ENCODE measurements at places on chromosomes 7 and 10. TPM values are rescaled to one million over a fixed set of nuclear protein-coding genes. Genes with fewer than 3 reads are reported as not detected.

GRCh38 chr7:122944682-122945303 is 50.7 kb downstream of the TAS2R16 start:
- DNase-seq = no peak

GRCh38 chr10:33422471-33423153 is 88.1 kb upstream of the NRP1 start:
- no peak for DNase-seq

The EN2 gene
- 0.33 TPM for total RNA-seq

DNA sequence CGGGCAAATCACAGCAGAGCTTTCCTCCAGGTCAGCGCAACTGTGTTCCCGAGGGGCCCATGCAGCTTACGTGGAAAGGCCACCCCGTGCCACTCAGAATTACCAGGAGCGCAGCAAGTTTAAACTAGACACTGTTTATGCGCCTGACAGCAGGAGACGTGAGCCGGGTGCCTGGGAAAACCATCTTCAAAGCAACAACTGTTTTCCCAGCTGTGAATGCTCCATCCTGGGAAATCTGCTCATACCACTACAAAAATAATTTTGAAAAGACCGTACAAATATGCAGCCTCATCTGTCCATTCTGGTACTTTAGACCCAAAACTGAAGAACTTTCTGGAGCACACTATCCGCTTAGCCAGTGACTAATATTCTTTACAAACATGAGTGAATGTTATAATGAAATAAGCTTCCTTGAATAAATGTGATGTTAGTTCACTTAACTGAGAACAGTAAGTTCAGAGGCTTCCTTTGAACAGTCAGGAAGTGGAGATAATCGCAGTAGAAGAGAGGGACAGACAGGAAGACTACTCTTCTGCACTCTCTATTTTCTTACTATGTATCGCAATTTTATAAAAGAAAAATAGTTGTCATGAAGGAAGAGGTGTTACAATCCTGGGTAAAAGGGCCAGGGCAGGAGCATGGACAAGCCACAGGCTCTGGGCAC is 16.7 kb downstream of the GPER1 start:
- DNase-seq = no peak

The MAD1L1 gene
- total RNA-seq = 28.8 TPM

- no peak for DNase-seq
Measured at GRCh38 chr10:110267276-110267675, 37.4 kb downstream of the SMNDC1 start.

DNA sequence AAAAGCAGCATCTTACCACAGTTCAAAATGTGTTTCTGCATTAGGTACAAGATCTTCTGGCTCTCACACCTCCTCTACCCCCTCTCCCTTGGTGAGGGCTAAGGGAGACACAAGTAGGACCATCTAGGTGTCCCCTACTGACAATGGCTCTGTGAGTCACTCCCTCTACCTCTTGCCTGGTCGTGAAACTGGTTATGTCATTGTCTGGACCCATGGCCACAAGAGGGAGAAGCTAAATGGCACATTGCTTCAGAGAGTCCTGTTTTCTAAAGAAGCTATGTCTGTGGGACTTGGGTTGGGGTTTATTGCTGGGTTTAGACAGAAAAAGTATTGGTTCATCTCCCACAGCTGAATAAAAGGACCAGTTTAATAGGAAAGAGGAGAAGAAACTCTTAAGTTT is 4.0 kb upstream of the PLXNA4 start:
- DNase-seq = no peak

- DNase-seq = no peak
Measured at GRCh38 chr7:100057006-100057405, 7.4 kb downstream of the ZSCAN21 start.

- no peak for DNase-seq
Measured at GRCh38 chr7:50092579-50093491, at the start of gene ZPBP. Gene ZPBP, minus strand, starts transcription at chr7:50093246. Its CDS starts 52 bp downstream, at chr7:50093194.

The CALHM1 gene
- not detected for total RNA-seq

The LLCFC1 gene
- not detected for total RNA-seq

The CPA5 gene
- total RNA-seq = not detected

DNA sequence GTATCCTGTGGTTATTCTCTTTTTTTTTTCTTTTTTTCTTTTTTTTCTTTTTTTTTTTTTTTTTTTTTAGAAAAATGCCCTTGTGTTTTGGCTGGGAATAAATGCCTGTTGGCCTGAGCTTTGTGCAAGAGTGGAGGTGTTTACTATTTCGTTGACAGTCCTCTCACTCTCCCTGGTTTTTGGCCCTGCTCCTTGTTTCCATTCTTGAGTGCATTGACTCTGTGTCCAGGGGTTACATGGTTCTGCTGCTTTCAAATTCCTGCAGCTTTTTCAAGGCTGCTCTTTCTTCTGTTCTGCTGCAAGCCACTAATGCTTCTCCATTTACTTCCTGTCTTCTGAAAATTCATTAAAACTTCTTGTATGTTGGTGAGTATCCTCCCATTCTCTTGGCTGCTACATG is 59.7 kb upstream of the TBX20 start:
- DNase-seq = no peak

The MOGAT3 gene
- 2.6 TPM for total RNA-seq

DNA sequence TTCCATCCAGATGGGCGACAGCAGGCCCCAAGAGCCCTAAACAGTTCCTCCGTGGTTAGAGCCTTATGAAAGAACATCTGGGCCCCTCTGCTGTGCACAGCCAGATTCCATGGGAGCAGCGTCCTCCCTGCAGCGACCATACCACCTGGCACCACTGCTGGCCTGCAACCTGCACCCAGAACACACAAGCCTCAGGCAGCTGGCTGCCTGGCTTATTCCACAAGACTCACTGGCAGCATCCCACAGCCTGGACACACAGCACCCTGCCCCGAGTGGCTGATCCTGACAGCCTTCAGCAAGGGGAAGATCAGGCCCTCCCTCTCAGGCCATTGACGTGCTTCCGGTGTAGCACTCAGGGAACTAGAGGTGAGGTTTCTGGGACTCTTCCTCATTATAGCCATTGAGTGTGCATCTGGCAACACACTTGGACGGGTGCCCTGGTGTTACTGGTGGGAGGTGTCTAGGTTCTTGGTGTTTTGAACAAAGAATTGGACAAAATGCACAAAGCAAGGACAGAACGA is 33.7 kb upstream of the ERCC6 start:
- DNase-seq = no peak

GRCh38 chr7:98771519-98771918 is 98.3 kb downstream of the TMEM130 start:
- DNase-seq = no peak

DNA sequence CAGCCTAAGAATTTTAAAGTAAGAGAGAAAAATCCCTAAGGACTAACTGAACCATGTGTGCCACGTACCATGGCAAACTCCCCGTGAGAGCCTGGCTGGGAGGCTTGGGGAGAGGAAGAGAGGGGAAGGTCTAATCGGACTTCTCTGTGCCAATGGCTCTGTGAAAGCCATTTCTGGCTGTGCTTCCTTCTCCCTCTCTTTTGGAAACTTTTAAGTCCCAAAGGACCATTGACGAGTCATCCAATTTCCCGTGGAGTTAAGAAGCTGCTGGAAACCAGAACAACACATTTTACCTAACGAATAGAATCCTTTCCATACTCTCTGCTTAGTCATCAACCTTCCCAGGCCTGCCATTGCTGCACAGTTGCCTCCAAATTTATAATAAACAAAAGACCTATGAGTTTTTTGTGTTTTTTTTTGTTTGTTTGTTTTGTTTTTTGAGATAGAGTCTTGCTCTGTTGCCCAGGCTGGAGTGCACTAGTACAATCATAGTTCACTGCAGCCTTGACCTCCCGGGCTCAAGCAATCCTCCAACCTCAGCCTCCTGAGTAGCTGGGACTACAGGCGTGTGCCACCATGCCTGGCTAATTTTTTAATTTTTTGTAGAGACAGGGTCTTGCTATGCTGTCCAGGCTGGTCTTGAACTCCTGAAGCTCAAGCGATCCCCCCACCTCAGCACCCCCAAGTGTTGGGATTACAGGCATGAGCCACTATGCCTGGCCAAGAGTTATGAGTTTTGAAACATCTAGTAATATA is 13.2 kb downstream of the LAMB1 start:
- DNase-seq = no peak

DNA sequence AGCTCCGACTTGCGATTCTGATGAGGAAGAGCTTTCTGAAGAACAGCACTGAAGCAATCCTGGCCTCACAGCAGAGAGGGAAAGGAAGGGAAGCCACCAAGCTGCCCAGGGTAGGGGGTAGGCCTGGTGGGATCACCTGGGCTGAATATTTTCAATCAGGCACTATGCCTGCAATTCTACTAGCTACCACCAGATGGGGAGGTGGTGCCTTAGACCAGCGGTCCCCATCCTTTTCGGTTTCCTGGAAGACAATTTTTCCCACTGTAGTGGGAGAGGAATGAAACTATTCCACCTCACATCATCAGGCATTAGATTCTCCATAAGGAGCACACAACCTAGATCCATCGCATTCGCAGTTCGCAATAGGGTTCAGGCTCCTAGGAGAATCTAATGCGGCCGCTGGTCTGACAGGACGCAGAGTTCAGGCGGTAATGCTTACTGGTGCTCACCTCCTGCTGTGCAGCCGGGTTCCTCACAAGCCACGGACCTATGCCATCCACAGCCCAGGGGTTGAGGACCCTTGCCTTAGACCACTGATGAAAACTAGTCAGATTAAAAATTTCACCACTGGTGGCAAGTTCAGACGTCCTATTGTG is 2.7 kb downstream of the LRRC20 start:
- no peak for DNase-seq

- no peak for DNase-seq
Measured at GRCh38 chr10:113965077-113965476, 78.6 kb upstream of the ADRB1 start.

The CFAP70 gene
- 9.2 TPM for total RNA-seq

The C7orf57 gene
- not detected for total RNA-seq

DNA sequence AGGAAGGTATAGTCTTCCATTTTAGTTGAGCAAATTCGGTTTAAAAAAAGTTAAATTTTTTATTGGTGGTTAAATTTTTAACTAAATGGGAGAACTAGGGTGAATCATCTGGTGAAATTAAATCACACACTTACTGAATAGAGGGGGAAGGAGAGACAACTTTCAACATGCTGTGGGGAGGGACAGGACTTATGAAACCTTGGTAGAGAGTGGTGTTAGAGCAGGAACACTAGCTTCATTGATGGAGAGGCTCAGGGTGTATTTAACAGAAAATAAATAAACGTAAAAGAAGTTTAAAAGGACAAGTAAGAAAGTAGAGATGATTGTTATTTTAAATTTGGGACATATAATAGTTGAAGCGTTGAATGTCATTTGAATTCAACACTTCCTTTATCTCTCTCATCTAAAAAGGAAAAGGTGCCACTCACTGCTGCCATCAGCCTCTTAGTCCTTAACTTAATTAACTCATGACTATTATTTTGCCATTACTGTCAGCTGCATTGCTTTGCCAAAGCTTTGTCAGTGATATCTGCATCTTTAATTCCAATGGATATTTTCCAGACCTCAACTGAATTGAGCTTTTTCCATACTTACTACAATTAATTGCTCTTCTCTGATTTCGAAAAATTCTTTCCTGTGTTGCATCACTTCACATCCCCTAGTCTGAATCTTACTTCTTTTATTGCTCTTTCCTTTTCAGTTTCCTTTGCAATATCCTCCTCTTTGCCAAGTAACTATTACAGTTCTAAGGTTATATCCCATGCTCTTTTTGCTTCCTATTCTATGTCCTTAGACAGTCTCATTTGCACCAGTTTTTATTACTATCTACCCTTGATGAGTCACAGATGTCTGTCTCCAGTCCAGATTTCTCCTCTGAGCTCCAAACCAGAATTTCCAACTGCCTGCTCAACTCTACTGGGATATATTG is 71.7 kb downstream of the GNAT3 start:
- DNase-seq = no peak

The GHRHR gene
- total RNA-seq = not detected
